ENCODE measurements at places on chromosomes 7 and 10.

GRCh38 chr10:3000048-3000447 is 67.3 kb upstream of the PFKP start:
- DNase-seq: no peak

DNA sequence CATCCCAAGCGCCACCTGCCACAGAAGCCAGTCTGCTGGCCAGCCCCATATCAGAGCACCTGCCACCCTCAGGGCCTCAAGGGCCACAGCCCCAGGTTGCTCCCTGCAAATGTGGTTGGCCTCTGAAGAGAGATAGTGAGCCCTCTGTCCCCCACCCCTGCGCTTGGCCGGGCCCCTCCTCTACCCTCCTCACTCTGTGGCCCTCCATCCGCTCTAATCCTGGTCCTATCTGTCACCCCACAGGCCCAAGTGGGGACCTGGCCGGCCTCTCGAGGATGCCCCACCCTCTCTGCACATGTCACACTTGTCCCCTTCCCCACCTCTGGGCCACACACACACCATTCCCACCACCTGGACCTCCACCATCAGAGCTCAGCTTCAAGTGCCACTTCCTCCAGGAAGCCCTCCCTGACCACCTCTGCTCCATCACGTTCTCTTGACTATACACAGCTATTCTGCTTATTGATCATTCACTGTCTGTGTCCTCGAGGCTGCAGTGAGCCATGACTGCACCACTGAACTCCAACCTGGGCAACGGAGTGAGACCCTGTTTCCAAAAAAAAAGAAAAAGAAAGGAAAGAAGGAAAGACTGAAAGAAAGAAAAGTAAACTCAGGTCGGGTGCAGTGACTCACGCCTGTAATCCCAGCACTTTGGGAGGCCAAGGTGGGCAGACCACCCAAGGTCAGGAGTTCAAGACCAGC is 42.4 kb downstream of the TNRC18 start:
- DNase-seq: no peak

GRCh38 chr7:148242294-148242821 is 348.2 kb upstream of the C7orf33 start:
- no peak for DNase-seq

DNA sequence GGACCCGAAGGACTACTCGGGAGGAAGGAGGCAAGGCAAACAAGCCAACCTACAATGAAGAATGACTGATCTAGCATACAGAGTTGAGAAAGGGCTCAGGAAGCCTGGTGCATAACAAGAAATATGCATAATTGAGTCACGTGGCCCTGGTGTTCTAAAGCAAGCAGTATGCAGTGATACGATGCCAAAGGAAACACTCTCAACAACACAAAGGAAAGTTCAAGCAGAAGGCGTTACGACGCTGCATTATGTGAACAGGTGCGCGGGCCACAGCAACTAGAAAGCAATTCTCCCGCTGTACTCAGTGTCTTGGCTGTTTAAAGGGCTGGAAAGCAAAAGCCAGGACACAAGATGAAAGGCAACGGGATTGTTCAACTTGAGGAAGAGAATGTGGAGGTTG is 100.8 kb downstream of the PRTFDC1 start:
- no peak for DNase-seq

GRCh38 chr7:137289101-137289500 is 54.4 kb downstream of the PTN start:
- DNase-seq: no peak

DNA sequence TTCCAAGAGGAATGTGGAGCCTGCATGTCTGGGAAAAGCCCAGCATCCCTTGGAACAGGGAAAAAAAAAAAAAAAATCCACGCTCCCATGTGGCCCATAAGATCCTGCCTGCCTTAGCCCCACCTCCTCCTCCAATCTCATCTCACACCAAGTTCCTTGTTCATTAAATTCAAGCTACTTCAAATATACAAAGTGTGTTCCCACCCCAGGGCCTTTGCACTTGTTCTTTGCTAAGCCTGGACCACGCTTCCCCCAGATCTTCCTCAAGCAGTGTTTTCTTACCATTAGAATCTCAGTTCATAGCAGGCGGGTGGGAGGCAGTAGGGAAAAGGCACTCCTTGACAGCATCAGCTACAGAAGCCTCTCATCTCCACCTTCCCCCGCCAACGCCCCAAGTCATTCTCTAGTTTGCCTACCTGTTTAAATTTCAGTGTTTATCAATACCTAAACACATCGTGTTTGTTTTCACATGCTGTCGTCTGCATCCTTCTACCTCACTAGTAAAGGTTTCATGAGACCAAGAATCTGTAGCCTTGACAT is 262.8 kb downstream of the FGFR2 start:
- no peak for DNase-seq

- no peak for DNase-seq
Measured at GRCh38 chr10:43407148-43407575, 1.8 kb downstream of the HNRNPF start.

DNA sequence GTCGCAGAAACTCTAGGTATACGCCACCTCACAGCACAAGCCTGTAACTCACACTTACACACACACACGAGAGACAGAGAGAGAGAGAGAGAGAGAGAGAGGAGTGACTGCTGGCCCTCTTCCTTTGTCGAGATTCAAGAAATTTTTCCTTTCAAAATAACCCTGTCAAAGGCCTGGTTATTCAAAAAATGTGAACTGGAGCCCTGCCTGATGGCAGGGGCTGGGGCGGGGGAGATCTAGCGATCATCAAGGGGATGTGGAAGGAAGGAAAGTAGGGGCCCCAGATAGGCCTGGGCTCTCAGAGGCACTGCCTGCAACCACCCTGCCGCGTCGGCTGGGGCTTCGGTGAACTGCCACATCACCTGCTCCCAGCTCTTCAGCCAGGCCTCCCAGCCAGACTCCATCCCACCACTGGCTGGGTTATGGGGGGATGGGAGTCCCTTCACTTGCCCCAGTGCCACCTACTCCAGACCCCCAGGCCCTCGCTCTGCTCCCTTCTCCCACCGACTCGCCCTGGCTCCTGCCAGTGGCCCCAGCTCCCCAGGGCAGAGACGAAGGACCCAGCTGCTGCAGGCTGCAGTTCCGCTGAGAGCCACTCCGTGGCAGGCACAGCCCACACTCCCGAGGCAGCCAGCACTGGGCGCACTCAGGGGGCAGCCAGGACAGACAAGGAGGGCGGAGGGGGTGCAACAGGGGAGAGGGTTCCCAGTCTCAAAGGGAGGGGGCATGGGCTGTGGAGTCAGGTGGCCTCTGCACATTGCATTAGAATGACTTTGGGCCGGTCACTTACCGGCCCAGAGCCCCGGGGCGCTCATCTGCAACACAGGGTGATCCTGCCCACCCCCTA is 15.3 kb downstream of the KCNH2 start:
- DNase-seq: no peak

DNA sequence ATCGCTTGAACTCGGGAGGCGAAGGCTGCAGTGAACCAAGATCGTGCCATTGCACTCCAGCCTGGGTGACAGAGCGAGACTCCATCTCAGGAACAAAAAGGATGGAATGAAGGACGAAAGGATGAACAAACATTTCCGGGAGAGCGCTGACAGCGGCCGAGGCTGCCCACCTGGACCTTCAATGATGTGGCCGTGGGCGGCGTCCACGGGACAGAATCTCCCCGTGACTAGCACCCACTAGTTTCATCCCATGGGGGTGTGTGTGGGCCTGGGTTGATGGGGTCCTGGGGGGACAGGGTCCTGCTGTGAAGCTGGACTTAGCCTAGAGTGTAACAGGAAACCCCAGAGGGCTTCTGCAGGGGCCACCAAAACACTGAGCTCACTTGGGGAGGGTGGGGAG is 32.8 kb downstream of the MICALL2 start:
- no peak for DNase-seq

DNA sequence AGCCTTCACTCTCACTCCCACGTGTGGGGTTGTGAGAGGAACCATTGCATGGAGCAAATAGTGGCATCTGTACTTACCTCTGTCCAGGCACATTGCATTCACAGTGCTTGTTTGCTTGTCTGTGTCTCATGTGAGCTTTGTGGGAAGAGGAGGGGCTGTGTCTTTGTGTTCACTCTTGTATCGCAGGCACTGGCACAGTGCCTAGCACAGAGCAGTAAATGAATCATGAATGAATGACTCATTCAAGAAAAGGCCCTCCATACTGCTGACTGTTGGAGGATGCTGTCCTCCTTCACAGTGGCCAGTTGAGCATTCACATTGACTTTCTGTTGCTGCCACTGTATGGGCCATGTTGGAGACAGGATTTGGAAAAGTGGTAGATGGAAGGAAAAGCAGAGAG is 125.3 kb downstream of the SORCS3 start:
- no peak for DNase-seq
